ENCODE measurements at places on chromosomes 1 and 21. TPM values are rescaled to one million over a fixed set of nuclear protein-coding genes. Genes with fewer than 3 reads are reported as not detected.

GRCh38 chr1:119909890-119910596 lies 13.7 kb upstream of the ADAM30 start:
- no peak overlapping the region for H3K27ac ChIP-seq
- H3K4me3 ChIP-seq = no peak overlapping the region
- no peaks in the 10 kb centered on the region for H3K4me1 ChIP-seq
- no peak for DNase-seq

DNA sequence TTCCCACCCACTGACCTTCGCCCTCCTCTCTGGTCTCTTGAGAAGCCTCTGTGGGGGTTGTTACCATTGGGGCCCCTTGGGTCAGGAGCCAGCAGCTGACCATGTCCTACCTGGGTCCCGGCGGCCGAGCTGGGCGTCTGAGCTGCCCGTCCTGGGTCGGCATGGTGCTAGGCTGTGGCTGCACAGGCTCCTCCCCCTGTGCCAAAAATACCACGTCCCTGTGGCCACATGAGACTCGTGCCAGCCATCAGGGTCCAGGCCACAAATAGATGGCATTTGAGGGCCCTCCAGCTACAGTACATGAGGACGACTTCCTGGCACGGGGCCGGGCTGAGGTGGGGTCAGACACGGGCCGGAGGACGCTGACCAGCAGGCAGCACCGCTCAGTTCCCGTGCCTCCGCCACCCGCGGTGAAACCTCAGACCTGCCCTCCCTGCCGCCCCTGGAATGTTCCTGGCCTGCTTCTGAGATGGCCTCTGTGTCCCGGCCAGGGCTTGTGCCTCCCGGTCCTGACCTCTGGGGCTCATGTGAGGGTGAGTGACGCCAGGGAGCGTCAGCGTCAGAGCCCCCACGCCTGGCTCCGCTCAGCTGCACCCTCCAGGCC lies at the start of gene PERM1:
Gene PERM1, minus strand, starts transcription at position 139 of the 604 bp plus-strand sequence. CDS start 1,064 bp downstream, outside the sequence.
- peak within 1 kb of the TSS; percentile 87 for H3K27ac ChIP-seq
- DNase-seq = peak; percentile 93
- H3K36me3 ChIP-seq = no peaks in the 10 kb centered on the region
- peak within 1 kb of the TSS; percentile 55 for H3K4me3 ChIP-seq

- no peaks in the 10 kb centered on the region for H3K27me3 ChIP-seq
- no peaks in the 10 kb centered on the region for H3K4me1 ChIP-seq
- no peak for DNase-seq
- no peaks in the 10 kb centered on the region for H3K36me3 ChIP-seq
- H3K4me3 ChIP-seq = no peak overlapping the region
Observed at GRCh38 chr21:21750124-21750825, 752.1 kb downstream of the NCAM2 start.

- peaks cover 9% of the 10 kb centered on the region for H3K36me3 ChIP-seq
- no peak overlapping the region for H3K4me3 ChIP-seq
- peak overlapping the region; percentile 4 for H3K27ac ChIP-seq
- H3K4me1 ChIP-seq = peaks cover 7% of the 10 kb centered on the region
- DNase-seq = no peak
Observed at GRCh38 chr1:6691507-6691906, 10.1 kb downstream of the DNAJC11 start.

DNA sequence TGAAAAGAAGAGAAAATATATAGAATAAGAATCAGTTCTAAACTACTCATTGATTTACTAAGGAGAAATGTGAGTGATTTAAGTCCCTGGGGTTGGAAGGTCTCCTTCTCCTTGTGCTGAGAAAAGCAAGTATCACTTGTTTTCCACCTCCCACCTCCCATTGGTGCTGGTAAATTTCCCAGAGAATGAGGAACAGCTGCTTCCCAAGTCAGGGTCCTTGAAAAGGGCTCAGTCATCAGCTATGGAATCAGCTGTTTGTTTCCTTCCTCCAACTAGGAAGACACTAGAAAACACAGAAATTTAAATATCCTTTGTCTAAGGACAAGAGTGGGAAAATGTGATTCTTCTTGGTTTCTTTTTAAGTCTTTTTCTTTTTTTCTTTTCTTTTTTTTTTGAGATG lies 131.3 kb upstream of the C1orf21 start:
- no peaks in the 10 kb centered on the region for H3K27me3 ChIP-seq
- DNase-seq = no peak
- H3K4me1 ChIP-seq = no peaks in the 10 kb centered on the region

DNA sequence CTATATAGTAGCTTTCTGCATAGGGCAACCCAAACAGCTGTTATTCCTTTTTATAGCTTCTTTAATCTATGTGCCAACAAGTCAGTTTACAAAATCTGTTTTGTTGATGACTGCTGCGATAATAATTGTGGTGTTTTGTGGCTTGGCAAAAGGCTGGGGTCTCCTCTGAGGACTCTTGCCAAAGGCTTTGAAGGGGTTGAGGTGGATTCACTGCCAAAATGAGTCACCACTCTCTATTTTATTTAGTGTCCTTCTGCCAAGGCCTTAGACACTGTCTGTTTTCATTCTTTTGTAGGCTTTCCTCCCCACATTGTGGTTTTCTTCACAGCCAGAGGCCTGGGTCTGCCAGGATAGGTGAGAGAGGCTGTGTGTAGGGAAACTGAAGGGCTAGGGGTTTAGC lies 161.8 kb downstream of the NFIA start:
- no peaks in the 10 kb centered on the region for H3K36me3 ChIP-seq
- H3K4me3 ChIP-seq = no peak overlapping the region
- H3K4me1 ChIP-seq = peaks cover 51% of the 10 kb centered on the region
- H3K27me3 ChIP-seq = no peaks in the 10 kb centered on the region
- peak overlapping the region; percentile 48 for H3K27ac ChIP-seq

DNA sequence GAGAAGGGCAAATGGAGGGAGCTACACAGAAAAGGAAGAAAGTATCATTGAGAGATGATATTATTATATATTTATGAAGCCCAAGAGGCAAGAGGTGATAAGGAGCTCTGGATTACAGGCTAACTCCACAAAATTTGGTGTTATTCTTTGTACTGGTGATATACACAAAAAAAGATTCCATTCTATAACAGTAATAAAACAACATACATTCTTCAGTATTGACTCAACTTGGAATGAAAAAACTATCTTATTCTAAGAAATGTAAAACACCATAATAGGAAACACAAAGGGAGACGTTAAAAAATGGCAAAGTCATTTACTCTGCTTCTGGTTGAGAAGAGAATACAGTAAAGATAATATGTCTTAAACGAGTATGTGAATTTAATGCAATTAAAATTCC lies 99.4 kb downstream of the TEX35 start:
- H3K27ac ChIP-seq = no peak overlapping the region
- no peaks in the 10 kb centered on the region for H3K4me1 ChIP-seq
- DNase-seq = no peak
- no peaks in the 10 kb centered on the region for H3K27me3 ChIP-seq

DNA sequence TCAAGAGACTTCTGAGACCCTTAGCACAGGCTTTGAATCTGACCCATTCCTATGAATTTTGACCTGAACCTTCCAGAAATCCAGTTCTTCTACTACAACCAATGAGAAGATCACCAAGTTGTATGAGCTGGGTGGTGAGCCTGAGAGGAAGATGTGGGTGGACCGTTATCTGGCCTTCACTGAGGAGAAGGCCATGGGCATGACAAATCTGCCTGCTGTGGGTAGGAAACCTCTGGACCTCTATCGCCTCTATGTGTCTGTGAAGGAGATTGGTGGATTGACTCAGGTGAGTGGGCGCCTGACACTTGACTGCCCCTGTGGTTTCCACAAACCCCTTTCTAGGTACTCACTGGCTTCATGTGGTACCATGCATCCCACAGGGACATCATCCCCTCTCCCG lies 20.0 kb upstream of the PIGV start:
- H3K27ac ChIP-seq = peak overlapping the region; percentile 12
- DNase-seq = no peak
- H3K36me3 ChIP-seq = peaks cover 100% of the 10 kb centered on the region
- no peak overlapping the region for H3K4me3 ChIP-seq
- peaks cover 18% of the 10 kb centered on the region for H3K4me1 ChIP-seq

GRCh38 chr1:176494436-176494835 lies 31.5 kb downstream of the PAPPA2 start:
- no peaks in the 10 kb centered on the region for H3K36me3 ChIP-seq
- H3K27ac ChIP-seq = no peak overlapping the region
- H3K4me3 ChIP-seq = no peak overlapping the region
- H3K27me3 ChIP-seq = no peaks in the 10 kb centered on the region
- H3K4me1 ChIP-seq = no peaks in the 10 kb centered on the region

- H3K4me3 ChIP-seq = no peak overlapping the region
- peaks cover 8% of the 10 kb centered on the region for H3K4me1 ChIP-seq
- no peaks in the 10 kb centered on the region for H3K36me3 ChIP-seq
- no peak overlapping the region for H3K27ac ChIP-seq
Observed at GRCh38 chr1:101216623-101217022, 20.2 kb upstream of the S1PR1 start.

GRCh38 chr1:152347116-152347728 lies 12.6 kb downstream of the FLG2 start:
- no peak for DNase-seq
- no peaks in the 10 kb centered on the region for H3K4me1 ChIP-seq
- no peaks in the 10 kb centered on the region for H3K36me3 ChIP-seq
- H3K4me3 ChIP-seq = no peak overlapping the region
- H3K27ac ChIP-seq = no peak overlapping the region

GRCh38 chr1:182651339-182651724 lies 33.1 kb downstream of the RGS8 start:
- no peaks in the 10 kb centered on the region for H3K4me1 ChIP-seq
- no peak overlapping the region for H3K4me3 ChIP-seq
- no peak overlapping the region for H3K27ac ChIP-seq
- H3K36me3 ChIP-seq = no peaks in the 10 kb centered on the region

Gene POLR3C
- total RNA-seq = 18.5 TPM

Gene GJA8
- not detected for total RNA-seq

Gene SEMA4A
- total RNA-seq = 5.0 TPM

Gene SLAMF7
- total RNA-seq = 28.0 TPM

Gene FMO3
- 2.7 TPM for total RNA-seq

Gene PRMT6
- total RNA-seq = 3.0 TPM

All from heart left ventricle (tissue), 16 donors.